ENCODE measurements at places on chromosomes 13 and 19.

- no peak for DNase-seq
Measured at GRCh38 chr19:46409191-46409590, 4.2 kb downstream of the CCDC8 start.

DNA sequence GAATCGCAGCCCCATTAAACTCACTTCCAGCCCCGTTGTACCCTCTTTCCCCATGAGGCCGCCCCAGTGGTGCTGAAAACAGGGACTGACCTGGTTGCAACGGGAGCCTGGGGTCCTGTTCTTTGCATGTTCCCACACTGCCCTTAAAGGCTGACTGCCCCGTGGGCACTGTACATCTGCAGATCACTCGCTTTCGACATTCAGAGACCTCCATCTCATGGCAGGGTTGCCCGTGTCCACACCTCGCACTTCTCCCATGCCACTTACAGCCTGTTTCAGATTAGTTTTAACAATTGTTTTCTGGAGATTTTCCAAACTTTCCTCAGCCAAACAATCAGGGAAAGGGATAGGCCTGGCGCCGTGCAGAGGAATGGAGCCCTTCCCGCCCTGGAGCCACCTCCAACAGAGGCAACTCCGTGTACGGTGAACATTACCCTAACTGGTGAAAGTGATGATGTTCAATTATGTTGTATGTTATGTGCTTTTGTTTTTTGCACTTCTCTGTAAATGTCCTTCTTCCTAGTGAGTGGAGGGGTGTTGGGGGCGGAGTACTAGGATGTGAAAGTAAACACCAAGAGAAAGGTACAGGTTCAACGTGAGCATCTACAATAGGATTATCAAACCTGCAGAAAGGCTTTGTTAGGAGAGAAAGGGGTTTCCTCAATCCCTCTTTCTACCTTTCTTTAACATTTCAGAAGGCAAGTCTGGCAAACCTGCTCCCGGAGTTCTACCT is 262.8 kb downstream of the FOXO1 start:
- DNase-seq = no peak

DNA sequence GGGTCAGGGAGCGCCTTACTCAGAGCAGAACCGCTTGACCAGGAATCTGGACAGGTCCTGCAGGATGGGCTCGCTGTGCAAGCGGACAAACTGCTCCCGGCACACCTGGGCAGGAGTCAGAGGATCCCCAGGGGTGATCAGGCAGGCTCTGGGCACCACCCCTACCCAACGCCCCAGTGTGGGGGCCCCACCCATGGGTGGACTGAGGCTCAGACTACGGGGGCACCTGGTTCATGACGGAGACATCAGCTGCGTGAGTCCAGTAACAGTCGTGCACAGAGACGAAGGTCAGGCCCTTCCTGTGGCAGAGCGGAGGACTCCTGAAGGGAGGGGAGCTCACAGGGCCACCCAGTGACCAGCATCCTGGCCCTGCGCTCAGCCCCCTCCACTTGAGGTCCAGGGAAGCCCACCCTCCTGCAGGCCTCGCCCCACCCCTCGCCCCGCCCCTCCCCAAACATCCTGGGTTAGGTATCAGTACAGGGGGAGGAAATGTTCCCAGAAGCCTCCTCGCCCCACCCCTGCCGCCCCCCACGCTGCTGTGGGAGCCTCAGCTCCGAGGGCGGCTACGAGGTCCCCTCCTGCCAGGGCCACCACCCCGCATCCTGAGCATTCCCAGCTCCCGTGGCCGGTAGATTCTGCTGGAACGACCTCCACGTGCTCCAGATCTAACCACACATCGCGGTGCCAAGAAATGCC is 15.6 kb downstream of the POLRMT start:
- no peak for DNase-seq

DNA sequence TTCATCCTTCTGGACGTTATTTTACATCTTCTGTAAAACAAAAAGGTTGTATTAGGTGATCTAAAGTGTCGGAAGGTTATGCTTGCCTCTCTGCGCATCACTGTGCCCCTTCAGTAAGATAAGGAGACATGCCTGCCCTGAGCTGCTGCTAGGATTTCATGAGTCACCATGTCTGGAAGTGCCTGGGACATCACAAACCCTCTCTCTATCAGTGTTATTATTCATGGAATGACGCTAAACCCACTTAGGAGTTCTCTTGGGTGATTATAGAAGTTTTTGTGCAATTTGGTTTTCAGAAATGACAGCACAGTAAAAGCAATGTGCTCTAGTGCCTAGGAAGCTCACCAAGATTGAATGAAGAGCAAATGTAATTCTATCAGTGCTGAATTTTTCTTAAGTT is 617.7 kb downstream of the DCT start:
- no peak for DNase-seq

DNA sequence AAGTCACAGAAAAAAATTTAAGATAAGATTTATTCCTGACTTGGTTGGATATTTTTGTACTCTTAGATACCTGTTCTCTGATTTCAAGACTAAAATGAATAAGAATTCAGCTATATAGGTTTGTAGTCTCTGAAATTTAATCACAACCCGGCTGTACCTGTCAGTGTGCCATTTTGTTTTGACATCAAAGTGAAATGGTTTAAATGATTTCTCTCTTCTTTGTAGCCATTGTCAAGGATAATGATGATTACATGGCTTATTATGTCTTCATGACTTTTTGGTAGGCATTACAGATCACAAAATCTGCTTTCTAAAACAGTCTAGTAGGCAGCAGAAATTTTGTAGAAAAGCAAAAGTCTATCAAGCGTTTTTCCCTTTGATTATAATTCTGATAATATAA is 72.5 kb downstream of the PCDH17 start:
- DNase-seq = no peak

DNA sequence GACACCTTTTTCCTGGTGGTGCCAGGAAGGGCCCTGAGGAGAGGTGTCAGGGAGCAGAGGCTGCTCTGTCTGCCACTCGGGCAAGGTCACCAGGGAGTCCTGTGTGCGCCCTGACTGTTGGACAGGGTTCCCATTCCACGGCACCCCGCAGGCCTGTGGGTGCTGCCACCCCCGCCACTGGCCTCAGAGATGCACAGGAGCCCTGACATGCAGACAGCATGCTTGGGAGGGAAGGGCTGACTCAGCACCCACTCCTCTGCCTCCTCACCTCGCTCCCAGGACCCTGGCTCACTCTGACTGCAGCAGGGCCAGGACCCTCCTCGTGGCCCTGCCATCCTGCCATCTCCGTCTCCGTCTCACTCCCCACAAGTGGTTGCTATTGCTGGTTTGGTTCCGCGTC is 25.3 kb downstream of the MAU2 start:
- DNase-seq = no peak

Measured in stimulated activated CD4-positive, alpha-beta T cell treated with anti-CD3 and anti-CD28 coated beads, Interleukin-1b, Interleukin-23, amount 100 ng/mL, for 24 hours (primary cell).